Activated CD4-positive, alpha-beta T cell treated with anti-CD3 and anti-CD28 coated beads, Interleukin-2, amount 10 ng/mL, durations not matched to agents 7 days and 5 days (primary cell): ENCODE measurements at places on chromosomes 1 and 21. TPM values are rescaled to one million over a fixed set of nuclear protein-coding genes. Genes with fewer than 3 reads are reported as not detected.

CLDN14 gene
- total RNA-seq = not detected

RXRG gene
- not detected for total RNA-seq

PYHIN1 gene
- total RNA-seq = 18.8 TPM

TNFRSF1B gene
- 190 TPM for total RNA-seq

PLA2G2D gene
- total RNA-seq = not detected

SPRR4 gene
- not detected for total RNA-seq

SLC45A3 gene
- not detected for total RNA-seq
